ENCODE measurements at places on chromosomes 2 and 18. TPM values are rescaled to one million over a fixed set of nuclear protein-coding genes. Genes with fewer than 3 reads are reported as not detected.

- peaks cover 8% of the 10 kb centered on the region for H3K4me1 ChIP-seq
- H3K36me3 ChIP-seq, result no peaks in the 10 kb centered on the region
- no peaks in the 10 kb centered on the region for H3K27me3 ChIP-seq
- no peak overlapping the region for H3K4me3 ChIP-seq
- H3K27ac ChIP-seq, result peak overlapping the region; percentile 54
Observed at GRCh38 chr2:72723769-72724370, 102.0 kb downstream of the EXOC6B start.

DNA sequence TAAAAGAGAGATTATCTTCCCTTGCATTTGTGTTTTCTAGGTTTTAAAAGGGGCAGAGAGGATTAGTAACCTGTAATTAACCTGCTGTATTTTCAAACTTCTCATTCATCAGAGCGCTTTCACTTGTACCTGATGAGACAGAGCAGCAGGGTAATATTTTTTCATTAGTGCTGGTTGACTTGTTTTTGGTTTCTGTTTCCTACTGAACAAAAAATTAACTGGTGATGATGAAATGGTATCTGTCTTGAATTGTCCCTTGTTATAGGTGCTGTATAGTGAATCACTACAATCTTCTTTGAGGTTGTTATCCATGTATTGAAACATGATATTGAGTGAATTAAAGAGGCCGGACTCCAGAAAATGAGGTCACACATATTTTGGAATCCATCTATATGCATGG lies 37.9 kb downstream of the CDH20 start:
- no peaks in the 10 kb centered on the region for H3K27me3 ChIP-seq
- no peaks in the 10 kb centered on the region for H3K36me3 ChIP-seq
- no peaks in the 10 kb centered on the region for H3K4me1 ChIP-seq
- no peak overlapping the region for H3K27ac ChIP-seq
- no peak for DNase-seq

The ZNF385B gene
- 9.2 TPM for total RNA-seq

DNA sequence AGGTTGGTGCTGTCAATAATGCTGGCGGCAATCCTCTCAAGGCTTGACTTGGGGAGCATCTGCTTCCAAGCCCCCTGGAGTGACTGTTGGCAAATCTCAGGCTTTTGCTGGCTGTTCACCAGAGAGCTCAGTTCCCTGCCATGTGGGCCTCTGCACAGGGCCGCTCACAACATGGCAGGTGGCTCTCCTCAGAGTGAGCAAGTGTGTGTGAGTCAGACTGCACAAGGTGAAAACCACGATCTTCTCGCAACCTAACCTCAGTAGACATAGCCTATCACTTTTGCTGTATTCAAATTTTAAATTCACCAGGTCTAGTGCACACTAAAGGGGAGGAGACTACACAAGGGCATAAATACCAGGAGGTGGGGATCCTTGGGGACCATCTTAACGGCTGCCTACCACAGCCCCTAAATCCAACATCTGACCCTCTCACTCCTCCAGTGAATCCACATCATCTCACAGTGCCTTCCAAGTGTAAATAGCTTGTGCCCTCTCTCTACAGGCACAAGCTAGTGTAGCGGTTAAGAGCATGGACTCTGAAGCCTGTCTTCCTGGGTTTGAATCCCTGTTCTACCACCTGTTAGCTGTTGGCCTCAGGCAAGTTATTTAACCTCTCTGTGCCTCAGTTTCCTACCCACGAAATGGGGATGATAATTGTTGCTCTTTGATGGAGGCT lies 187.7 kb upstream of the CXCR4 start:
- no peaks in the 10 kb centered on the region for H3K4me1 ChIP-seq
- H3K36me3 ChIP-seq, result no peaks in the 10 kb centered on the region
- DNase-seq, result no peak
- no peak overlapping the region for H3K27ac ChIP-seq

DNA sequence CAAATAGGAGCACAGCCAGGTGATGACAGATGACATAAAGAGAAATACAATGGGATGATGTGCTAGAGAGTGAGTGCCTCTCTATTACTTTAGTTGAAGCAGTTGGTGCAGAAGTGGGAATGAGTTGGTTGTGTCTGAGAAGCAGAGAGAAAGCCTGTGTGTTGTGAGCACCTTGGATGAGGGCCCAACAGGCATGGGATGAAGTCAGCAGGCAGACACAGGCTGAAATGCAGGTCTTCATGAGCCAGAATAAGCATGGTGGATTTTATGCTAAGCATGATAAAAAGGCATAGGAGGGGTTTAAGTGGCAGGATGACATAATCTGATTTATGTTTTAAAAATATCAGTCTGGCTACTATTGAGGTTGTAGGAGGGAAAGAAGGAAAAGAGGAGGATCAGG lies 71.5 kb downstream of the KLHL14 start:
- no peaks in the 10 kb centered on the region for H3K36me3 ChIP-seq
- no peak overlapping the region for H3K4me3 ChIP-seq
- no peaks in the 10 kb centered on the region for H3K27me3 ChIP-seq
- H3K27ac ChIP-seq, result no peak overlapping the region
- no peak for DNase-seq

DNA sequence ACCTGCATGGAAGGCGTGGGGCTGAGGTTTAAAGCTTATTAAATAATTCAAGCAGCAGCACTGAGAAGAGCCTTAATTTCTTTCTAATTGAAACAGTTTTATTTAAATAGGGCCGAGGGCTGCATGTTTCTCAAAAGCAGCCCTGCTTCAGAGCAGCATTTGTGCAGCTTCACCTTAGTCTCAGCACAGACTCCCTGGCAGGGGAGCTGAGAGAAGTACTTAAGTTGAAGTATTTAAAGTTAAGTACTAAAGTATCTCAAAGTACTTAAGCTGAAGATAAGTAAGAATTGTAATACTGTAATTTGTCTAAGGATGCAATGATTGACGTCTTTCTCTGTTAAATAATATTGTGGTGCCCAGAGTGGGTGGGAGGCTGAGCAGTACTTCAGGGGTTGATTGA lies 31.4 kb downstream of the IMPA2 start:
- no peaks in the 10 kb centered on the region for H3K27me3 ChIP-seq
- no peak overlapping the region for H3K4me3 ChIP-seq
- H3K36me3 ChIP-seq, result no peaks in the 10 kb centered on the region
- H3K27ac ChIP-seq, result no peak overlapping the region
- no peak for DNase-seq

- H3K4me1 ChIP-seq, result peaks cover 7% of the 10 kb centered on the region
- H3K27me3 ChIP-seq, result no peaks in the 10 kb centered on the region
- no peaks in the 10 kb centered on the region for H3K36me3 ChIP-seq
- H3K27ac ChIP-seq, result no peak overlapping the region
- no peak for DNase-seq
Observed at GRCh38 chr18:55265984-55266383, 306.7 kb upstream of the CCDC68 start.

The DRC1 gene
- not detected for total RNA-seq

The IL36G gene
- not detected for total RNA-seq

The REG1B gene
- not detected for total RNA-seq

The ADCYAP1 gene
- 4.9 TPM for total RNA-seq

DNA sequence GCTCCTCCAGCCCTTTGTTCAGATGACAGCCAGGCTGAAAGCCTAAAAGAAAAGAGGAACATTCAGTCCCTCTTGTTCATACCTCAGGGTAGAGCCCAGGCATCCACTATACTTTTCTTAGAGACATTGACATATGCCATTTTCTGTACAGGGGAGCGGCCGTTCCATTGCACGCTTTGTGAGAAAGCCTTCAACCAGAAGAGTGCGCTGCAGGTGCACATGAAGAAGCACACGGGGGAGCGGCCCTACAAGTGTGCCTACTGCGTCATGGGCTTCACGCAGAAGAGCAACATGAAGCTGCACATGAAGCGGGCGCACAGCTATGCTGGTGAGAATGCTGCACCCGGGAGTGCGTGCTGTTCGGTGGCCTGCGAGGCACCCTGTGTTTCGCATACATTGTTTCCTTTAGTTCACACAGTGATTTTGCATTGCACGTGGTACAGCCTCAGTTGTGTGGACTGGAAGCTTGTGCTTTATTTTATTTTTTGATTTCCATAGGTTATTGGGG lies 138.2 kb downstream of the ZNF236 start:
- H3K36me3 ChIP-seq, result no peaks in the 10 kb centered on the region
- H3K27me3 ChIP-seq, result no peaks in the 10 kb centered on the region
- DNase-seq, result no peak

GRCh38 chr2:132757676-132758075 lies 87.7 kb upstream of the LYPD1 start:
- no peak for DNase-seq
- no peaks in the 10 kb centered on the region for H3K4me1 ChIP-seq
- no peaks in the 10 kb centered on the region for H3K36me3 ChIP-seq
- H3K27ac ChIP-seq, result no peak overlapping the region

The GYPC gene
- total RNA-seq, result 95.5 TPM

- H3K36me3 ChIP-seq, result no peaks in the 10 kb centered on the region
- DNase-seq, result no peak
- H3K4me3 ChIP-seq, result no peak overlapping the region
Observed at GRCh38 chr2:70514612-70515055, 39.0 kb downstream of the TGFA start.

The LAMA3 gene
- total RNA-seq, result 7.4 TPM

DNA sequence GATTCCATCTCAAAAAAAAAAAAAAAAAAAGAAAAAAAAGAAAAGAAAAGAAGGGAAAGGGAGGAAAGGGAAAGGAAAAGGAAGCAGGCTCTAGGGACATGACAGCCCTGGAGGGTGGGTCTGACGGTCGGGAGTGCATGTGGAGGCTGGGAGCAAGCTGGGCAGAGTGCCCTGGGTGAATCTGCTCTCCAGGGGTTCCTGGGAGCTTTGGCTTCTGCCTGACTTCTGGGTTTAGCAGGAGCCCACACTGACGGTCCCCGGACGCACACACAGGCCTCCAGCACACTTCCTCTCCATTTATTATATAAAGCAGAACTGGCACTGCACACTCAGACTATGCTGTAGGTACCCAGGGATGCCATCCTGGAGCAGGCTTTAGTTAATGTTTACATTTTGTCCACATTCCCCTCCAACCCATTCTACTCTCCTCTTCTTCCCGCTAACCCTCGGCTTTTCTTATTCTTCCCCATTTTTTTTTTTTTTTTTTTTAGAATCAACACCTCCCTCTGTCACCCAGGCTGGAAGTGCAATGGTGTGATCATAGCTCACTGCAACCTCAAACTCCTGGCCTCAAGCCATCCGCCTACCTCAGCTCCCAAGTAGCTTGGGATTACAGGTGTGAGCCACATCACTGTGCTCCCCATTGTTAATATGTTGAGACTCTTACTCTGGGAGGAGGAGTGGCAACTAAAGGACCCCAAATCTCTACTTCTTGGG lies 151.1 kb upstream of the SLC1A4 start:
- DNase-seq, result no peak
- H3K27ac ChIP-seq, result no peak overlapping the region
- H3K4me3 ChIP-seq, result no peak overlapping the region
- H3K4me1 ChIP-seq, result peaks cover 6% of the 10 kb centered on the region

The AMMECR1L gene
- 18.4 TPM for total RNA-seq

The POTEE gene
- not detected for total RNA-seq

The UPP2 gene
- not detected for total RNA-seq

DNA sequence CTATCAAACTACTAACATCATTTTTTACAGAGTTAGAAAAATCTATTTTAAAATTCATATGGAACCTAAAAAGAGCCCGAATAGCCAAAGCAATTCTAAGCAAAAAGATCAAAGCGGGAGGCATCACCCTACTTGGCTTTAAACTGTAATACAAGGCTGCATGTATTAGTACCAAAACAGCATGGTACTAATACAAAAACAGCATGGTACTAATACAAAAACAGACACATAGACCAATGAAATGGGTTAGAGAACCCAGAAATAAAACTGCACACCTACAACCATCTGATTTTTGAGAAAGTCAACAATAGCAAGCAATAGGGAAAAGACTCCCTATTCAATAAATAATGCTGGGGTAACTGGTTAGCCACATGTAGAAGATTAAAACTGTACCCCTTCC lies 640.7 kb downstream of the IRS1 start:
- no peak overlapping the region for H3K4me3 ChIP-seq
- H3K36me3 ChIP-seq, result no peaks in the 10 kb centered on the region
- H3K27ac ChIP-seq, result no peak overlapping the region
- H3K4me1 ChIP-seq, result peaks cover 1% of the 10 kb centered on the region

The FTCDNL1 gene
- total RNA-seq, result 1.7 TPM

DNA sequence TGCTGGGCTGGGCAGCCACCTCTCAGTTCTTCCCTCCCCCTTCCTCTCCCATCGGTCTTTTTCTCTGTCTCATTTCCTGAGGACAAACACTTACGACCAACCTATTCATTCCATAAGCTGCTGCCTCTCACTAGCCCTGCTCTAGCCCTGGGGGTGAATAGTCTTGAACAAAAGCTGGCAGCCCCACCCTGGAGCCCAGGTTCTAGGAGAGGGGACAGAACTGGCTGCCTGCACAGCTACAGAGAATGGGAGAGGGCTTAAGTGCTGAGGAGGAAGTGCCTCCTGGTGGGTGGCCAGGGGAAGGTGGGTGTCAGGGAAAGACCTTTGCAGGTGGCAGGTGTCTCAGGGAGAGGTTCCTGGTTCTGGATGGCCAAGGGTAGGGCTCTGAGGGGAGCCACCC lies 22.8 kb downstream of the ANO7 start:
- H3K36me3 ChIP-seq, result no peaks in the 10 kb centered on the region
- H3K4me3 ChIP-seq, result no peak overlapping the region
- H3K27ac ChIP-seq, result no peak overlapping the region
- H3K4me1 ChIP-seq, result no peaks in the 10 kb centered on the region
- no peak for DNase-seq

DNA sequence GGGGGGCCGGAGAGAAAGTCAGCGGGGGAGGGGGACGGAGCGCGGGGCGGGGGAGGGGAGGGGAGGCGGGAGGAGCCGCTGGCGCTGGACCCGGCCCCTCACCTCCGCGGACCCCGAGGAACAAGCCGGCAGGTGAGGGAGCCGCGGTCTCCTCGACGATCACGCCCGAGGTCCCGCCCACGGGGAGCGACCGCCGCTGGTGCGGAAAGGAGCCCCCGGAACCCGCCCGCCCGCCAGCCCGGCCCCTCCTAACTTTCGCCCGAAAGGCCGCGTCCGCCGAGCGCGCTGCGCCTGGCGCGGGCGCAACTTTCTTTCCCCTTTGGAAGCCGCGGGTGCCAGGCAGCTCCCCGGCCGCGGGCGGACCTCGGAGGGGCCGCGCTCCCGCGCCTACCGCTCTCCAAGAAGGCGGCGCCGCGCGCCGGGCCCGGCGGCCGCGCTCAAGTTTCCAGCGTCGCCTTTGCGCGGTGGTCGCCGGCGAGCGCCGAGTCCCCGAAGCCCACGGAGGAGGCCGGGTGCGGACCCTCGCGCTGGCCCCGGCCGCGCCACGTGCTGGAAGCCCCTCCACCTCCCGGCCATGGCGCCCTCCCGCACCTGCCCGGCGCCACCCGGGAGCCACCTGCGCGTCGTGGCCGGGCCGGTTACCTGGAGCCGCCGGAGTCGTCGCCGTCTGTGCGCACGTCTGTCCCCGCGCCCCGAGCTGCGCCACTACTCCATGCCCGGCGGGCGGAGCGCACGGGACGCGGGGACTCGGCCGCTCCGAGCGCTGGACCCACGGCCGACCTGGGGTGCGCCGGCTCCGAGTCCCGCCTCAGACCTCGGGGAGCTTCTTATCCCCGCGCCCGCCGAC lies at the start of gene ALKAL2:
Gene ALKAL2 (minus strand): TSS at position 181 of the 847 bp plus-strand sequence. CDS start 256 bp downstream, outside the sequence.
- peaks cover 11% of the 10 kb centered on the region for H3K4me1 ChIP-seq
- no peaks in the 10 kb centered on the region for H3K36me3 ChIP-seq
- DNase-seq, result peak; percentile 78
- peak within 1 kb of the TSS; percentile 62 for H3K4me3 ChIP-seq
